ENCODE measurements at places on chromosomes 2 and 18. TPM values are rescaled to one million over a fixed set of nuclear protein-coding genes. Genes with fewer than 3 reads are reported as not detected.

DNA sequence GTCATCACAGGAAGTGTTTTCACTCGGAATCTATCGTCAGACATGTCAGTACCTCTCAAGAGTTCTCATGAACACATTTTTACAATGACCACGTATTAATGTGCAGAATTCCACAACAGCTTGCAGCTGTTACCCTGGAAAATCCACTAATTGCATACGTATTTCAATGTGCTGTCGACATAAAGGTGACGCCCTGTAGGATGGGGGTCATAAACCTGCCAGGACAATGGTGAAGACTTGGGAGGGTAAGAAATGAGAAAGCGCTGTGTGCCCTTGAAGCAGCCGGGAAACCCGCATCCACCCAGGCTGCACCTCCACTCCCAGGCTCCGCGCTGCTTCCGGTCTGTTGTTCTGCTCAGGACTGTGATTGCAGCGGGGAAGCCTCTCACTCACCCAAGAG lies 14.0 kb downstream of the TMEM18 start:
- no peak for DNase-seq

DNA sequence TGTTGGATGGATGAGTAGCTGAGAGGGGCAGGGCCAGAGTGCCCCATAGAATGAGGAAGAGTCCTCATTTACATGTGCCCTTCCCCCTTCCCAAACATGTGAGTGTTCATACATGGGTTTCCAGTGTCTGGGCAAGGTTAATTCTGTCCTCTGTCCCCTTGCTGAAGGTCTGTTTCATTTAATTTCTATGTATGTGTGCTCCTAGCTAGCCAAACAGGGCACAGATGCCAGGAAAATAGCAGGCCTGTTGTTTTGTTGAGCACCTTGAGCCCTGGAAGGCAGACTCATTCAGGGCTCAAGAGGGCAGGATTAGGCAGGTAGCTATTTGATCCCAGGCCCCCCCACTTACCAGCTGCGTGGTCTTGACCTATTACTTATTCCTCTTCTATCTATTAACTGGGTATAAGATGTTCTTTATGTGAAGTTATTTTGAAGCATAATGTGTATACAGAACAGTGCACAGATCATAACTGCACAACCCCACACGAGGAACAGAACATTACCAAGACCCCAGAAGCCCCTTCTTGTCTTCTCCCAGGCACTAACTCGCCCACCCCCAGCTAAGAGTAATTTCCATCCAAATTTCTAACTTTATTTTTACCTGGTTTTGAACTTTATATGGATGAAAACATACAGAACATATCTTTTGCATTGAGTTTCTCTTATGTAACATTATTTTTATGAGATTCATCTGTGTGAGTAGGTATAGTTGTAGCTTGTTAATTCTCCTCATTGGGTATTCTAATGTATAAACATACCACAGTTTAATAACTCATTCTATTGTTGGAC lies 164.3 kb downstream of the RPIA start:
- no peak for DNase-seq

DNA sequence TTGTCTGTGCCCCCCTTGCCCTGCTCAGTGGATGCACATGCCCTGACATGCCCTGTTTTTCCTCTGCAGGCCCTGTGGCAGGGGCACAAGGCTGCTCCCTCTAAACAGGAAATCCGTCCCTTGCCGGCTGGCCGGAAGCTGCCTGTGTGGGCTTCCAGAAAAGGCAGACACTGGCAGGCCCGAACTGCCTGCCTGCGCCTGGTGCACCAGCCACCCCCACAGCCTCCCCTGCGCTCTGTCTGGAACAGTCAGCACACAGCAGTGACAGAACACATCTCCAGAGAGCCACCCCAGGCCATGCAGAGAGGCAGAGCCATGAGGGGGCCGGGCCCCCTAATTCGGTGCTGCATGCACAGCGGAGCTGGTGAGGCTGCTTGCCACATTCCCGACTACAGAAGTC lies 33.5 kb downstream of the LOXHD1 start:
- DNase-seq: no peak

DNA sequence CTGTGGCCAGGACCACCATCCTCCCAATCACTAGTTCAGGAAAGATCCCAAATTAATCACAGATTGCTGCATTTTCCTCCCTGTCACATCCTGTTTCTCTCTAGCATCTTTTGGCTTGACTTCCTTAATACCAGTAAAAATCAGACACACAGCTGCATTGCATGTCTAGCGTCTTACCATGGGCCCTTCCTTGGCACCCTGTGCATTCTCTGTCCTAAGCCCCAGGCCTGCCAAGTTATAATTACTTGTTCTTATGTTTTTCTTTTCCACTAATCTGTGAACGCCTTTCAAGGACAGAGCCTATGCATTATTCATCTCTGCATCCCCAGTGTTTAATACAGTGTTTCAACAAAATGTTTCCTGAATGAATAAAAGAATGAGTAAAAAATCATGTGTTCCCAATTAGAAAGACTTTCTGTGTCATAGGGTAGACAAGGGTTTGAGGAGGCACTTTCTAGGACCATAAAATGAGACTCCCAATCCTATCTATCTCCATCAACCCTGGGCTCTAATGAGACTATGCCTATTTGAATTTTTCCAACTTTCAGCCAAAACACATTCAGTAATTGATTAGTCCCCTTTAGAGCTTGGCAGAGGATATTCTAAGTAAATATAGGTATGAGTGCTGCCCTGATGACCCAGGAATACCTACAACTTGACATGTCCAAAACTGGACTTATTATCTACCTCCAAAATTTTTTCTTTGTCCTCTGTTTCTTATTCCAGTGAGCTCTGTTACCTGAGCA lies 10.3 kb upstream of the NT5C1B start:
- no peak for DNase-seq

- DNase-seq: no peak
These were observed 49.4 kb upstream of the SH3RF3 start for GRCh38 chr2:109079590-109079989.

DNA sequence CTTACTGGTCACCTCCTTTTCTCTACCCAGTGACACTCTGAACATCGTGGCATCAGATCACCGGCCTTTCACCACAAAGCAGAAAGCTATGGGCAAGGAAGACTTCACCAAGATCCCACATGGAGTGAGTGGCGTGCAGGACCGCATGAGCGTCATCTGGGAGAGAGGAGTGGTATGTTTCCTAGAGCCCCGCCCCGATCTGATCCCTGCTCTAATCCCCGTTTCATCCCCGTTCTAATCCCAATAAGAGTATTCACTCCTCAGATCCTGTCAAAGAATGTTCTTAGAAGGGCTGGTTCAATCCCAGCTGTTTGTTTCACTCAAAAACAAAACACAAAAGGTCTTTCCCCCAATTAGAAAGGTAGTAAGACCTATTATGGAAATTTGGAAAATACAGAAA lies 30.4 kb upstream of the MAPRE3 start:
- DNase-seq: no peak

DNA sequence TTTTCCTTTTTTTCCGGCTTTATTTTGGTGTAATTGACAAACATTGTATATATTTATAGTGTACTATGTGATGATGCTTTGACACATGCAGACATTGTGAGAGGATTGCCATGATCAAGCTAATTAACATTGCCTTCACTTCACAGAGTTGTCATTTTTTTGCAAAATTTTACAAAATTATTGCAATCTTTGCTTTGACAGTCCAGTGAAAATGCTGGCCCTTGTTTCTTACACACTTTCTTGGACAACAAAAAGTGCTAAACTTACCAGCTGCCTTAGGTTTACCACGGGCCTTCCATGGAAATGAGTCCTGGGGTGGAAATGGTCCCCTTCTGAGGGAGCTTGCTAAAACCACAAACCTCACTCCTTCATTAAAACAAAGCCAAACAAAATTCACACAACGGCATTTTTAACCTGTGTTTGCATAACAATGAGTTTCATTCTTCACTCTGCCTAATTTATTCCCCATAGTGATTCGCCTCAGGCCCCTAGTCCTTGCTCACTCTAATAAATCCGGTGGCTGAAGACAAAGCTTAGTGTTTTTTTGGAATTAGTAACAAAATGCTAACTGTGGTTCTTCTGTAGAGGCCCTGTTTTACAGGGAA lies 32.2 kb downstream of the LINC00305 start:
- no peak for DNase-seq

DNA sequence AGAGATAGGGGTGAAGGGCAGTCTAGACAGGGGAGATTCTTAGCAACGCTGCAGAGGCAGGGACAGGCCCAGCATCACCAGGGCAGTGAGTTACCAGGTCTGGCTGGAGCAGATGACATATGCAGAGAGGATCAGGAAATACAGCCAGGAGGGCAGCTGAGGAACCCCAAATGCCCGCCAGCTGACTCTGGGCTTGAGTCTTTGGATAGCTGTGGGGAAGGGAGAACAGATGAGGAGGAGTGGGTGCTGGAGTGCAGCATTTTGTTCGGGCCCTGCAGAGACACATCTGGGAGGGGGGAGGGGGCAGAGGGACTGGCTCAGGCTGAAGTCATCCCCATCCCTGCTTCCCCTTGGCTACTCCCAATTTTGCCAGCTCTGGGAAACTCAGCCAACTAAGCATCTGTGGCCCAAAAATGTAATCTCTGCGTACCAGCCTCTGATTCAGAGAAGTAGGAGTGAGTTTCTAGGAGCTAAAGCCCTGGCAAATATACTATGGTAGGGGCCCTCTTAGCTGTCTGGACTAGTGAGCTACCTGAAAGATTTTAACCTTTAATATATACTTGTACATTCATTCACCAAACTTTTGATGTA lies 214.5 kb downstream of the ZBTB7C start:
- no peak for DNase-seq

- no peak for DNase-seq
These were observed 1081.4 kb upstream of the NRXN1 start for GRCh38 chr2:52113338-52113737.

Gene TEX44
- not detected for total RNA-seq

Gene ATG9A
- total RNA-seq: 56.9 TPM

- DNase-seq: no peak
These were observed 110.1 kb downstream of the RGPD3 start for GRCh38 chr2:106358081-106358480.

- DNase-seq: no peak
These were observed 170.3 kb downstream of the HDAC4 start for GRCh38 chr2:239230318-239231052.

Gene LOXHD1
- total RNA-seq: not detected

Gene NEU4
- not detected for total RNA-seq

GRCh38 chr2:118520246-118520645 lies 327.2 kb downstream of the EN1 start:
- DNase-seq: no peak

- DNase-seq: no peak
These were observed 200.8 kb downstream of the SLC8A1 start for GRCh38 chr2:40251137-40251536.

Gene GIGYF2
- total RNA-seq: 44.4 TPM

DNA sequence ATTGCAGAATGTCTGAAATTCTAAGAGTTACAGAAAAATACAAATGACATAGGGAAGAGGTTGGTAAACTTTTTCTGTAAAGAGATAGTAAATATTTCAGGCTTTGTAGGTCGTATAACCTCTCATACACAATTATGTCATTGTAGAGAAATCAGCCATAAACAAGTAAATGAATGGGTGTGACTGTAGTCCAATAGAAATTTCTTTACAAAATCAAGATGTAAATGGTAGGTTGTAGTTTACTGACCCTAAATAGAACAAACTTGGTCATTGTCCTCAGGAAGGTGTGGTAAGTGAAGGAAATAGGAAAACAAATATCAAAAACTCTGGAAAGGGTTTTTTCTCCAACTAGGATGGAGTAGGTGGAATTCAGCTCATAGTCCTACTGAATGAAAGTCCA lies 415.5 kb upstream of the SPHKAP start:
- DNase-seq: no peak

DNA sequence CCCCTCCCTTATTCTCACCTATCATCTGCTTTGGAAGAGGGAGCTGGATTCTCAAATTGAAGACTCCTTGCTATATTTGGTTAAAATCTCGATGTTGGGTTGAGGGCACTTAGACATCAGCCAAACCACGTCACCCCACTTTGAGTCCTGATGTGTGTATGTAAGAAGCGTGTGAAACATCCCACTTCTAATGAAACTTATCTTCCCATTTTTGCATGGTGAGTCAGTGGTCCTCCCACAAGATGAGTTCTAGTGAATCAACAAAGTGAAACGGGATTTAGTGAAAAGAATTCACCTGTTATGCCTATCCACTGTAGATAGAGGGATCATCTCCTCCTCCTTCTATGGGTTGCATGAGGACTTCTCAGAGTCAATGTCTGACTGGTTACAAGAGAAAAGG lies 51.4 kb upstream of the SPRED2 start:
- peak; percentile 47 for DNase-seq

Gene ANKRD30B
- not detected for total RNA-seq

Gene LOXL3
- total RNA-seq: 62.0 TPM

- no peak for DNase-seq
These were observed 14.9 kb downstream of the RAB6D start for GRCh38 chr2:131349021-131349420.

DNA sequence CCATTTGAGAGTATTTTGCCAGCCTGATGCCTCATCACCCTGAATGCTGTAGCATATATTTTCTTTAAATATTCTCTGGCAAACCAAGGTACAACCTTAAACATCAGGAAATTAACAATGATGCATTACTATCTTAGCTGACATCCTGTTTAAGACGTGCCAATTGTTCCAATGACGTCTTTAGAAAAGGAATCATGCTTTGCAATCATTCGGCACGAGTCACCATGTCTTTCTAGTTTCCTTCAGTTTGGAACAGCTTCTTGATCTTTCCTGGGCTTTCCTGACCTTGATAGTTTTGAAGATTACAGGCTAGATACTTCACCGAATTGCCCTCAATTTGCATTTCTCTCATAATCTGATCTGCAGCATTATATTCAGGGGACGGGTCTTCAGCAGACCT lies 88.2 kb upstream of the GLI2 start:
- DNase-seq: no peak

GRCh38 chr2:5187283-5187682 lies 504.9 kb upstream of the SOX11 start:
- no peak for DNase-seq

- no peak for DNase-seq
These were observed 24.8 kb downstream of the CCT7 start for GRCh38 chr2:73258913-73259215.

GRCh38 chr2:71700658-71701397 lies 247.5 kb downstream of the DYSF start:
- DNase-seq: no peak

- peak; percentile 75 for DNase-seq
These were observed 31.0 kb upstream of the SLC3A1 start for GRCh38 chr2:44244135-44244871.

DNA sequence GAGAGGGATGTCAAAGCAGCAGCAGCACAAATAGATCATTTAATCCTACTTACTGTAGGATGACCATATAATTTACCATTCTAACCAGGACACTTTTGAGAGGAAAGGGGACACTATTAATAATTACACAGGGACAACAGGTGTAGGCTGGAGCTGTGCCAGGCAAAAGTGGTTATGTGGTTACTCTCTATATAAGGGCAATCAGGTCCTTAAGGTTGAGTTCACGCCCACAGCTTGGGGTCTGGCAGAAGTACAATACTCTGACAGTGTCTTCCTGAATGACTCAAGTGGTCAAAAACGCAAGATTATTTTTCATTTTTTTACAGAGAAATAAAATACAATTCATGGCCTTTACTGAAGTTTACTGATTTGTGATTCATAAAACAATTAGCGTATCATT lies 2.8 kb downstream of the PREPL start:
- peak; percentile 76 for DNase-seq
